ENCODE measurements at places on chromosomes 12 and 14. TPM values are rescaled to one million over a fixed set of nuclear protein-coding genes. Genes with fewer than 3 reads are reported as not detected.

Gene SLC25A21
- total RNA-seq, result 0.91 TPM

Gene BTBD7
- total RNA-seq, result 41.1 TPM

Gene DDX54
- total RNA-seq, result 16.9 TPM

Gene B3GNT4
- 1.8 TPM for total RNA-seq

Gene CABP1
- 0.83 TPM for total RNA-seq

Gene ST8SIA1
- 22.0 TPM for total RNA-seq

Gene METTL3
- 90.0 TPM for total RNA-seq

Gene C14orf180
- total RNA-seq, result not detected

Gene OR4E2
- not detected for total RNA-seq

Gene ACOT6
- not detected for total RNA-seq

Gene SMAGP
- not detected for total RNA-seq

Gene LLPH
- 14.4 TPM for total RNA-seq

Gene LTBP2
- 1.2 TPM for total RNA-seq

Gene MAP1LC3B2
- total RNA-seq, result 4.4 TPM

Gene FOXM1
- 12.7 TPM for total RNA-seq

Gene HOTAIR
- not detected for total RNA-seq

Gene HVCN1
- 0.71 TPM for total RNA-seq

Gene MFAP5
- total RNA-seq, result not detected

Gene INHBE
- total RNA-seq, result 18.0 TPM

Gene IKBIP
- total RNA-seq, result 6.1 TPM
